Activated CD4-positive, alpha-beta T cell treated with anti-CD3 and anti-CD28 coated beads, Interleukin-2, Interleukin-4, amounts not matched to agents 100 ng/mL and 50 ng/mL, durations not matched to agents 16 hours and 8 hours (primary cell): ENCODE measurements at places on chromosomes 3 and 15.

DNA sequence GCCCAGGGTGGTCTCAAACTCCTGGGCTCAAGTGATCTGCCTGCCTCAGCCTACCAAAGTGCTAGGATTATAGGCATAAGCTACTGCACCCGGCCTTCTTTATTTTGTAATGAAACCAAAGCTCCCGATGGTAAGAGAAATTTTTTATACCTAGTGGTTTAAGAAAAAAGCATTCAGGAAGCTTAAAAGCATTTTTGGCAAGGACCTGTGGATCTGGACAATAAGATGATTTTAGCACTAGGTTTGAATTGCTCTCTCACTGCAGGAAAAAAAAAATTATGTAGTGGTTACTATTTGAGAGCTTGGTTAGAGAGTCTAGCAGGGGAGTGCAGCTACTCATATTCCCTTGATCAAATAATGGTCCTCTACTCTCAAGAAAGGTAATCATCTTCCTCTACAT, 64.9 kb upstream of the PIK3R4 start:
- no peak for DNase-seq

- no peak for DNase-seq
Observed at GRCh38 chr3:25820816-25821486, 31.1 kb downstream of the OXSM start.

DNA sequence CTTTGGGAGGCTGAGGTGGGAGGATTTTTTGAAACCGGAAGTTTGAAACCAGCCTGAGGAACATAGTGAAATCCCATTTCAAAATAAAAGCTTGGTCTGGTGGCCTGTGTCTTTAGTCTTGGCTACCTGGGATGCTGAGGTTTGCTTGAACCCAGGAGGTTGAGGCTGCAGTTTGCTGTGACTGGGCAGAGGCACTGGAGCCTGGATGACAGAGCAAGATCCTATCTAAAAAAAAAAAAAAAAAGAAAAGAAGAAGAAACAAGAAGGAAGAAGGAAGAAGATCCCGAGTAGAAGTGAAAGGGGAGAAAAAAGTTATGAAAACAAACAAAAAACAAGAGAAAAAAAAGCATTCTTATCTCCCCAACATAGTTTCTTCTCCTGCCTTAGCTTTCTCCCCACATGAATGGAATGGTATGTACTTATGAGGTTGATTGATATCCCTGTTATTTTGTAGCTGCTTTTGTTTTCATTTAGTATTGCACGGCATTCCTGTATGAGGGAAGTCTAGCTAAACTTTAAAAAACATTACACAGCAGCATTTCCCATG, 42.4 kb downstream of the TMEM40 start:
- DNase-seq = no peak

DNA sequence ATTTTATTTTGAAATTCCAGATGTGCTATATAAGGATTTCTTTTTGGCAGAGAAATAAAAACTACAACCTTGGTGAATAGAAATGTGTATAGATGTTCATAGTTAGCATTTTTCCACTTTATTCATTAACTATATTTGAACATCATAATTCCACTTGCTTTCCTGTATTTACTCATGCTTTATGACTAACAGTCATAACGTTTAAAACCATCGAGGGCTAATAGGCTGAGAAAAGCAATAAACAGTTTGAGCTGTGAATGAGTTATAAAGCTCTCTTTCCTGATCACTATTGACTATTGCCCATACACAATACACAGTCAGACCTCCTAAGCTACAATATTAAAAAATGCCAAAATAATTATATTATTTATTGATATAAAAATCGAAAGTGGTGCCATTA, 502.1 kb upstream of the RASGRP1 start:
- DNase-seq = no peak

DNA sequence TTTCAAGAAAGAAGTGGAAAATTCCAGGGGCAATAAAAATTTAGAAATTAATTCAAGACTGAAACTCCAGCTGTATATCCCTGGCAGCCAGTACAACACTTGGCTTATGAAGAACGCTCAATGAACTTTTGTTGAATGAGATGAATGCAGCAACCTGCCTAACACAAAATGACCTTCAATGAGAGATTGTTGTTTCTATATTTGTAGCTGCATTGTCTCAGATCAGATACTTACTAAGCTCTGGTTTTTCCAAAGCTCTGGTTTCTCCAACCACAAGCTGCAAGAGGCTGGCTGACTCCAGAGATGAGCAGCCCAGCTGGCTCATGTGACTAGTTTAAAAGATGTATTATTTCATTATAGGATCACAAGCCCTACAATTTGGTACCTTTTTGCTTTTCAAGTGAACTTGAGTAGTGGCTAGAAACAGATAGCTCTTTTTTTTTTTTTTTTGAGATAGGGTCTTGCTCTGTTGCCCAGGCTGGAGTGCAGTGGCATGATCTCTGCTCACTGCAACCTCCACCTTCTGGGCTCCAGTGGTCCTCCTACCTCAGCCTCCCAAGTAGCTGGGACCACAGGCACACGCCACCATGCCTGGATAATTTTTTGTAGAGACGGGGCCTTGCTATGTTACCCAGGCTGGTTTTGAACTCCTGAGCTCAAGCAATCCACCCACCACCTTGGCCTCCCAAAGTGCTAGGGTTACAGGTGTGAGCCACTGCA, 57.4 kb downstream of the UMPS start:
- peak; percentile 9 for DNase-seq

DNA sequence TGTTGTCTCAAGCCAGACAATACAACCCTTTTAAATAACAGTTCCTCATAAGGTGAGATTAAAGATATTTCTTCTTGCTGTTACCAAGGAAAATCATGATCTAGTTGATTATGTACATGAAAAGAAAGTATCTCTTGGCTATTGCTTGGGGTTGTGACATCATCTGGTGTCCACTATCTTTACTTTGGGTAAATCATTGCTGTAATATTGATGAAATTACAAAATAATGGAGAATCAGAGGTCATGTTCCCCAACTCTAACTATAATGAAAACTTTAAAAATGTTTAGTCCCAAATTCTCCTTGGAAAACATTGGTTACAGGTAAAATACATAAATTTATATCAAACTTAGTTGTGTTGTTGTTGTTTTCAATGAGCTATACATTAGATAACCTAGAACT, 142.2 kb downstream of the ARPP21 start:
- DNase-seq = no peak

- no peak for DNase-seq
Observed at GRCh38 chr3:130411320-130411719, 65.8 kb downstream of the COL6A5 start.

DNA sequence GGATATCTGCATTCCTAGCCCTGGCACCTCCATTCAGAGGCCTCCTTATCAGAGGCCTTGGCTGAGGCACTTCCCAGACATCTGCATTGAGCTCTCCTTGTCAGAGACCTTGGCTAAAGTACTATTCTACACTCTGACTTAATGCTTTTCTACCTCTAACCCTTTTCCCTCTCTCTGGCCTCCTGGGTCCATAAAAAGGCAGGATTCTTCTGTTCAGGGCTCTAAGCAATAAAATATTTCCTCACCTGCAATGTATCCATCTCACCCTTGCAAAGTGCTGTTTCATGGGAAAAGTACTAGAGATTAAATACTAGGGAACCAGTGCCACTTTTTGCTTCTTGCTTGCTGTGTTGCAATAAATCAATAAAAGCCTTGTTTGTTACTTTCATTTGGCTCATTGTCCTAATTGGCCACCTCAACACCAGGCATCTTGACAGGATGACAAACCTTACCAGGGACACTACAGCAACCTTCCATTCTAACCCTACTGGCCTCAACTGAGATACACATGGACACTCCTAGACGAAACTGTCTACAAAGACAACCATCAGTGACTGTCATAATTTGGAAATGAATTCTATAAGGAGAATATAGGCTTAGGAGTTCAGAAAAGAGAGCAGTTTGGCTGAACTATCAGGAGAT, 106.5 kb upstream of the SETMAR start:
- DNase-seq = no peak

- DNase-seq = no peak
Observed at GRCh38 chr3:195580744-195581443, 2.8 kb downstream of the APOD start.

GRCh38 chr3:194293546-194294198, 57.5 kb downstream of the CPN2 start:
- no peak for DNase-seq

DNA sequence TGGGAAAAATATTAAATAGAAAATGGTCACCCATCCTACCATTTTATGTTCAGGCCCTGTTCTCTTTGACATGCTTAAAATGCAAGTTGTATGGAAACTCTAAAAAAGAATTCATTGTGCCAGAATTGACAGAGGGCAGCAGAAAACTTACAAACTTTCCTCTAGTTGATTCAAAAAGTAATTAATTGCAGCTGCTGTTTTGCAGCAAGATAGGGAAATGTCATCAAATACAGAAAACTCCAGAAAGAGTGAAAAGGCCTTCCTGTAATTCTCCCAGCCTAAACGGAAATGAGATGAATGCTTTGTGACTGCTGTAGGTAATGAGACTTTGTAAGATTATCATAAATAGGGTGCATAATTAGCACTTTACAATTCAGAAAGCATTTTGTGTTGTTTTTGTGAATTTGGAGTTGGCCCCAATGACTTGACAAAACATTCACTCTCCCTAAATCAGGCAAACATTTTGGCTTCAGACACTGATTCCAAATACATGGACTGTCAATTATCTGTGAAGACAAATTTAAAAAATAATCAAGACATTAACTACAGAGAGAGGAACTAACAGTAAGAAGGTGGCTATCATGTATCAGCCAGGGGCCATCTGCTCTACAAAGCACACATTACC, 861.8 kb downstream of the SQOR start:
- DNase-seq = no peak

DNA sequence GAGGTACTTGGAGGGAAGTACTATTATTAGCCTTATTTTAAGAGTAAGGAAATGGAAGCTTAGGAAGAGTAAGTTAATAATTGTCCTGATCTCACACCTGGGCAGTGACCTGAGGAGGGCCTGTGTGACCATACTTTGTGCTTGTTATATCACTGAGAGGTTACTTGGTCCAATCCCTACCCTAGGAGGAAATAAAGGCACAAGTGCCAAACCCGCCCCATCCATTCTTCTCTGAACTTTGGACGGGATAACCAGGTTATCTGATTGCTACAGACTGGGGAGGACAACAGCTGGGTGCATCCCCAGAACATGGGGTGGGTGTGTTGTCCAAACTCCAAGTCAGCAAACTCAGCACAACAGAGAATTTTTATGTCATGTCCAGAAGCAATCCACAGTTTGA, 77.7 kb upstream of the NR2E3 start:
- no peak for DNase-seq

- DNase-seq = no peak
Observed at GRCh38 chr3:54343495-54343894, 221.1 kb downstream of the CACNA2D3 start.

GRCh38 chr3:107976202-107976800, 114.5 kb downstream of the CD47 start:
- DNase-seq = no peak

- DNase-seq = peak; percentile 51
Observed at GRCh38 chr3:156606729-156607128, 51.8 kb upstream of the SSR3 start.

DNA sequence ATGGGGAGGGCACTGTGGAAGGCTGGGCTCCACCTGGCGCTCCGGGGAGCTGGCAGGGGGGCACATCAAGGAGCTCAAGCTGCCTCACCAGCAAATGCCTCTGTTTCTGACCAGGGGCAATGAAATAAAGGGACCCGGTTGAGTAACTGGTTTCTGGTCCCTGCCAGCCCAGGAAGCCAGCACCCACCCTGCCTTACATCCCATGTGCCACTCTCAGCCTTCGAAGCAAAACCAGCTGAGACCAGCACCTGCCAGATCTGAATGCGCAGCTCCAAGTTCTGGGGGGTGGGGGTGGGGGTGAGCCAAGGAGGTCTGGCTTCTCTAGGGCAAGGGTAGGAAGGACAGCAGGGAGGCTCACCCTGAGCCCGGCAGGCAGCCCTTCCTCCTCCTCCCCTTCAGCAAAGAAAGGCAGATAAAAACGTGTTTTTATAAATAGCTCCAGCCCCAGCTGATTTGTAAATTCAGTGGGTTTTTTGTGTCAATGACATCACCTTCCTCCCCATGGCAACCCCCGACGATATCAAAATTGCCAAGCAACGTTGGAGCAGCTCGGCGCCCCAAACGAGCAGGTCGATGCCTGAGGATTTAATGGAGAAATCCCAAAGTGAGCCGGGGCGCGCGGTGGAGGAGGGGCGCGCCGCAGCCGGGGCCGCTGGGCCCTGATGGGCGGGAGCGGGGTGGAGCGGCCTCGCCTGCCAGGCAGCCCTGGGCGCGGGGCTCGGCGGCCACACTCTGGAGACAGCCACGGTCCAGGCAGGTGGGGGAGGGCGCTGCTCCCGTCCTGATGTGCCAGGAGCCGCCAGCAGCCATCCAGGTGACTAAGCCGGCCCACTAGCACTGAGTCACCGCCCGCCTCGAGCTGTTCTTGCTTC, at the start of gene PAK6:
PAK6 (plus strand) TSS at position 532 of the 872 bp plus-strand sequence. CDS start 25,723 bp downstream, outside the sequence.
- no peak for DNase-seq

- peak; percentile 40 for DNase-seq
Observed at GRCh38 chr3:30342318-30343060, 263.9 kb upstream of the TGFBR2 start.

DNA sequence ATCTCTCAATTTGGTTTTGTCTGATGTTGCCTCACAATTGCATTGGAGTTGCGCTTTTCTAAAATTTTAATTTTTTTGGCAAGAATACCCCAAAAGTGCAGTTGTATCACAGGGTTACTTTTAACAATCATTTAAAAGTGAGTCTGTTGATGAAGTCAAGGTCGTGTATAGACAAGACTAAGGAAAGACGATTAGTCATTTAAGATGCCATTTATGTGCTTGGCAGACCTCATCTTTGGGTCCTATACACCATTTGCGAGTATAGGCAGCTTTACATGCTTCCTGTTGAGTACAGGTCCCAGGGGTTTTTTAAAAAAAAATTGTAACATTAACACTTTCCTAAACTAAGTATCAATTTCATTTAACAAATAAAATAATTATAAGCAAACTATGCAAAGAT, 12.5 kb downstream of the ARNT2 start:
- DNase-seq = no peak

GRCh38 chr3:132038198-132038825, 3.5 kb upstream of the CPNE4 start:
- peak; percentile 15 for DNase-seq

DNA sequence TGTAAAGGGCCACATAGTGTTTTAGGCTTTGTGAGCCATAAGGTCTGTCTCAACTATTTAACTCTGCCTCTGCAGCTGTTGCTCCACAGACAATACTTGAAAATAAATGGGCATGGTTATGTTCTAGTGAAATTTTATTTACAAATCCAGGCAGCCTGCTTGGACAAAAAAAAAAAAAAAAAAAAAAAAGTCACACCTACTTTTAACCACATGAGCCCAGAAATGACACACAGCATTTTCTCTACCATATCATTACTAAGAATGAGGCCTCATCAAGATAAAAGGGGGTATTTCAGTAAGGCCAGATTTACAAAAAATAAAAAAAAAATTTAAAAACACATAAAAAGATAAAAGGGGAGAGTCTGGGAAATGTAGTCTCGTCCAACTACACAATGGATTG, 1.7 kb upstream of the NGLY1 start:
- no peak for DNase-seq
